NCI-H2029 treated with DMSO at 0.1 percent for 48 hours (cell line): ENCODE measurements at places on chromosomes 7 and 10.

GRCh38 chr7:18212308-18212707 lies 184.7 kb upstream of the PRPS1L1 start:
- no peak for DNase-seq

- DNase-seq = no peak
Observed at GRCh38 chr7:128389618-128390329, 20.0 kb downstream of the IMPDH1 start.

- DNase-seq = no peak
Observed at GRCh38 chr7:155278921-155279320, 18.8 kb upstream of the INSIG1 start.

GRCh38 chr10:110764793-110765512 lies 106.8 kb upstream of the PDCD4 start:
- no peak for DNase-seq

DNA sequence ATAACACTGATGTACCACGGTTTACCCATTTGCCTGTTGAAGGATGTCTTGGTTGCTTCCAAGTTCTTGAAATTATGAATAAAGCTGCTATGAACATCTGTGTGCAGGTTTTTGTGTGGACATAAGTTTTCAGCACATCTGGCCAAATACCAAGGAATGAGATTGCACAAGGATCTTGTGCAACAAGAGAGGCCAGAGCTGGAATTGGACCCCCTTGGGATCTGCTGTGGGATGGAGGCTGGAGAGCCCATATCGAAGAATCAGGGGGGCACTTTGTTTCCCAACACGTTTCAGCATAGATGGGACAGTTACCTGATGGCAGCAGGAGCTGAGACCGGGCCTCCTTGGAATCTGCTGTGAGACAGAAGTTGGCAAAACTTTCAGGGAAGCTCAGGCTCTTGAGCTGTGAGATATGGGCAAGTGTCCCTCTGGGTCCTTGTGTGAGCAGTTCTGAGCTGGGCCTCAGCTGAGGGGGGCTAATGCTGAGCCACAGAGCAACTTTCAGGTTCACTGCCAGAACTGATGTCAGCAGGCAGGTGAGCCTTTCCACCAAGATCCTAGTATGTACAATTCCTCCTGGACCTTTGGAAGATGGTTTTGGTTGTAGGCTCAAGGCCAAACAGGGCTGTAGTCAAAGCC lies 115.2 kb upstream of the RAB18 start:
- DNase-seq = no peak

DNA sequence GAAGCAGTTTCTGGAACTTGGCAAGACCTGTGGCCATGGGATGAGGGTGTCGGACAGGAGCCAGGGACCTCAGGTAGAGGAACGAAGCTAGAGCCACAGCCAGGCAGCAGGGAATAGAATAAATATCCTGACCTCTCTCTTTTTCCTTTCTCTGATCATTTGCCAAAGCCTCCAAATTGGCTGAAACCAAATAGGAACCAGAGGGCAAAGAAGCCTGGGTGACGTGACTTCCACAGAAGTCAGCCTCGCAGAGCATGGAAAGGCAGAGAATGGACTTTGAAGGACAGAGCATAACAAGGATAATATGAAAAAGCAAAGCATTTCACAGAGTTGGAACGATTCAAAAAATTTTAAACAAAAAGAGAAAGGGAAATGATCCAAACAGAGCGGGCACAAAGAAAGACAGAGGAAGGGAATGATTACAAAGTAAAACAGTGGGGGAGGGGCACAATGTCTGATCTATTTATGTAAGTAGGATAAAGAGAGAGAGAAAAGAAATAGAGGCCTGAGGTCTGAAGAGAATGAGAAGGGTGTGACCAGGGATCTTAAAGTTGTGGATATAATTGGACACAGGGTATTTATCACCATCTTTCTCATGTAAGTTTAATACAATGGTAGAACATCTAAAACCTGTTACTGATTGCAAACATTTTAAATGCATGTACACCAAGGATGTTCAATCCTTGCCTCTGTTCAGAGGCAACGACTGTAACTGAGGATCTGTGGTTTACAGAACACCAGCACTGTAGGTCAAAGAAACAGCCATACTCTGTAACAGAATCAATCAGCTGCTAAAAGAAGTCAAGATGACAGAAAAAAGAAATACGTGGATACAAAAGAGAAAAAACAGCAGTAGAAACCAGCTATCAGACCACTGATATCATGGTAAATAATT lies 4.5 kb upstream of the ZEB1 start:
- no peak for DNase-seq

- no peak for DNase-seq
Observed at GRCh38 chr7:149817836-149818535, 20.2 kb upstream of the ZNF862 start.

DNA sequence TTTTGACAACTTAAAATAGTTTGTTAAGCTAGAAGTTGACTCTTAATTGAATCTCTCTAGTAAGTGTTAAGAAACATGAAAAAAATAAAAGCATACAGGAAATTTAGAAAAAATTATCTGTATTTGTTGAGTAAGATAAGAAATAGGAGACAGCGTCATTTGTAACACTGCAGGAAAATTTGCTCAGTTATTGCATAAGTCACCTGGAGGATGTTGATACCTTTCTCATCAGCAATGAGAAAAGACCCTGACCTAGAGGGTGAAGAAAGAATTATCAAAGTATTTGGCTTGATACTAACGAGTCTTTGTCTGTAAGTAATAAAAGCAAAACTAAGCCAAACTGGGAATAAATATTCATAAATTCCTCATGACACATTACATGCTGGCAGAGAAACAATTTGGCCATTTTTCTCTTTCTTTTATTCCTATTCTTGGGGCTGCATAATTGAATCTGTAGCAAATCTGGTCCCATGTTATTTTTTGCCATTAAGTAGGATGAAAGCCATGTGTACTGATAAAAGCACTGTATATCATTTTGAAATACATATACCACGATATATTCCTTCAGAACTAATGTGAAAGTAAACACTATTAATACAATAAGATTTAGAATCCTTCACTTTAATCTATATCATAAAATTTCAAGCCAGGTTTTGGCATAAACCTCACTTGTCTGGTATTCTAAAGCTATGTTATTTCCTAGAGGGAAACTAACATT lies 362.8 kb downstream of the THSD7A start:
- no peak for DNase-seq

DNA sequence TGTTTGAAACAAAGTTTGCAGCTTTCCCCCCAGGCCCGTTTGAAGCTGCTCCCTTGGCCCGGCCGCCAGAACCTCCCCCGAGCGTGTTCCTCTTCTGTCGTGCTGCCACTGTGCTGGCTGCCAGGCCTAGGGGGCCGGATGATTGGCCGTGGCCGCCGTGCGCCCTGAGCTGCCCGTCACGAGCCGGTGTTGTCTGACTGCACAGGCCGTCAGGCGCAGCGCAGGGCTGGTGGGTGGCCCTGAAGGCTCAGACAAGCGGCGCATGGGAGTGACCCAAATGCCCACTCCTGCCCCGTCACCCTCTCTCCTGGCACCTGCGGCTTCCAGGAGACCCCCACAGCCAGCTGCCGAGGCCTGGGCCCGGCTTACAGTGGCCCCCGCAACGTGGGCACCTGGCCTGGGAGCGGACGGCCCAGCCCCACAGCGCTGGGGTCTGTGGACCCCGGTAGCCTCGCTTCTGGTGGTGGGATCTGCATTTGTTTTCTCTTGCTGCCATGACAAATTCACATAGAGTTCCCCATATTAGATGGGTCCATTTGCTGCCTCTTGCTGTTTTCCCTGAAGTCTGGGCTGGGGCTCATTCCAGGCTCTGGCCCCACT lies 13.1 kb downstream of the JAKMIP3 start:
- no peak for DNase-seq

GRCh38 chr7:150479023-150479716 lies 28.7 kb downstream of the GIMAP8 start:
- no peak for DNase-seq

- DNase-seq = no peak
Observed at GRCh38 chr10:88521791-88522190, 61.3 kb downstream of the RNLS start.

GRCh38 chr10:54576541-54576940 lies 224.5 kb downstream of the PCDH15 start:
- DNase-seq = no peak

GRCh38 chr10:73862011-73862410 lies 12.3 kb downstream of the CAMK2G start:
- no peak for DNase-seq

- no peak for DNase-seq
Observed at GRCh38 chr10:49761789-49762565, at the start of gene OGDHL. Gene OGDHL (minus strand): TSS chr10:49762323. CDS start chr10:49758592, 3,731 bp downstream.

DNA sequence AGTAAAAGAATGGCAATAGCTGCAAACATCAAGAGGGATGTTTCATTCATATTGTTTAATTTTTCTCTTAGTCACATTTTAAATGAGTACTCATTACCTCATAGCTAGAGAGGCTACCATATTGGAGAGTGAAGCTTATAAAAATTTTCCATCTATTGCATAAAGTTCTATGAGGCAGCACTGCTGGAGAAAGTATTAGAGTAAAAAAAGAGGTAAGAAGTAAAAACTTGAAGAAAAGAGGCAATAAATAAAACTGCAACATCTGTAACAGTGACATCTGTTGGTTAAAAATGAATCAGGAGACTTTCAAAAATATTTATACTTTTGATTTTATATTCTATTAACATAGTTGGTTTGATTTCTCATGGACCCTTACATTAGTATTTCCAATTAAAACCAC lies 284.5 kb upstream of the SEMA3D start:
- DNase-seq = no peak

- no peak for DNase-seq
Observed at GRCh38 chr7:68537051-68537773, 1061.1 kb upstream of the AUTS2 start.

GRCh38 chr10:103853428-103854264 lies 1.7 kb downstream of the SH3PXD2A start:
- no peak for DNase-seq

DNA sequence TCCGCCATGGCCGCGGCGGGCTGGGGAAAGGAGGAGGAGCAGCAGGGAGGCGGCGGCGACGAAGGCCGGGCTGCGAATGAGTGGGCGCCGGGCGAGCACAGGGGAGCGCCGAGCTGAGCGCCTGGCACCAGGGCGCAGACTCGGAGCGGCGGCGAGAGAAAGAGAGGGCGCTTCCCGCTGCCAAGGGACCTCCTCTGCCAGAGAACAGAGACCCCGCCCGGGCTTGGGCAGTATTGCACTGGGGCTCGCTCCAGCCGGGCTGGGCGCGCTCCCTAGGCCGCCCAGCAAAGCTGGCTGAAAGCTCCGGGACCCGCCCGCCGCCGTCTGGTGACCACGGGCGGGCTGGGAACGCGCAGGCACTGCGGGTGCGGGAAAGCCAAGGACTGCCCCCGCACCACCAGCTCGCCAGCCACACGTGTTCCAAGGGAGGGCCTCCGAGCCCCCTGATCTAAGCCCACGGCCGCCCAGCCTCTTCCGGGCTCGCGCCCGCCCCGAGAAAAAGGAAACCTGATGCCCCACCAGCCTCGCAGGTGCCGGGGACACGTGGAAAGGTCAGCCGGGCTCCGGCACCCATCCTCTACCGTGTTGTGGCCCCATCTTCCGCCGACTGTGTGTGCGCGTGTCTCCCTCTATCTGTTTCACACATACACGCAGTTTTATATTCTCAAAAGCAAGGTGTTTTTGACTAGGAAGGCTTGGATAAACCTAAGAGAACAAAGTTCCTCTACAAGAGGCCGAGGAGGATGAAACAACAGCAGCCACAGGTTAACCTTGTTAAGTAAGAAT lies at the start of gene CCDC6:
TSS of gene CCDC6 (minus strand) at position 140 of the 786 bp plus-strand sequence. CDS start at position 8, 132 bp downstream.
- DNase-seq = peak; percentile 66

GRCh38 chr7:77797734-77798393 lies 370 bp downstream of the TMEM60 start:
- no peak for DNase-seq

- no peak for DNase-seq
Observed at GRCh38 chr10:42936580-42936979, 140.3 kb upstream of the RET start.

GRCh38 chr10:132205650-132206376 lies 19.1 kb downstream of the DPYSL4 start:
- no peak for DNase-seq

DNA sequence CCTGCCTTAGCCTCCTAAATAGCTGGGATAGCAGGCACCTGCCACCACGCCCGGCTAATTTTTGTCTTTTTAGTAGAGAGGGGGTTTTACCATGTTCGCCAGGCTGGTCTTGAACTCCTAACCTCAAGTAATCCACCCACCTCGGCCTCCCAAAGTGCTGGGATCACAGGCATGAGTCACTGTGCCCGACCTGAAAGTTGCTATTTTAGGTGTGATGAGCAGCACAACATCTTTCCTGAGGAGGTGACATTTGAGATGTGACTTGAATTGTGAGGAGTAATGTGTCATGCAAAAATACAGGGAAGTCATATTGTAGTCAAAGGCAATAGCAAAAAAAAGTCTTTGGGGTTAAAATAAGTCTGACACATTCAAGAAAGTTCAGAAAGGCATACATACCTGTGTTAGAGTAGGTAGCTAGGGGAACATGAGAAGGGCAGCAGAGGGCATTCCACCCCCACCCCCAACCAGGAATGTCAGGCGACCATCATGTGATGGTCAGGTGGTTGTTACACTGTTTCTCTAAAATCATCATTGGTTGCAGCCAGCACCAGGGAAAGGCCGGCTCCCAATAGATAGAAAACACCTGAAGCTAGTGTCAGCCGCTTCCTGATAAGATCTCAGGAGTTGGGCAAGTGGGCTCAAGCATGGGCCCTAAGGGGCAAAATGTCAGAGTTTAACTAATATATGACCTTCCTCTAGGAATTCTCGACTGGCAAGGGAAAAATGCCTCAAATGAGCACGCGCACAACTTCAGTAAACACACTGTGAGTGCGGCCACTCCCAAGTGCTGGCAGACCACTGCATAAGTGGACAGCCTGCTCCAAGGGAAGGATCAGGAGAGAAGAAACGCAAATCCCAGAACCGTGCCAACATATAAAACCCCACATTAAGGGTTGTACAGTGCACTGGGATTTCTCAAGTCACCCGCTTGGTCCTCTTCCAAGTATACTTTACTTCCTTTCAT lies at the start of gene TACC2:
TSS of gene TACC2 (plus strand) at position 803 of the 964 bp plus-strand sequence. CDS start 32,819 bp downstream, outside the sequence.
- DNase-seq = no peak

- no peak for DNase-seq
Observed at GRCh38 chr10:53957401-53957800, 843.6 kb downstream of the PCDH15 start.

- peak; percentile 1 for DNase-seq
Observed at GRCh38 chr7:107960272-107960671, 42.7 kb downstream of the LAMB1 start.
